NCI-H524 (cell line): ENCODE measurements at places on chromosomes 7 and 10.

DNA sequence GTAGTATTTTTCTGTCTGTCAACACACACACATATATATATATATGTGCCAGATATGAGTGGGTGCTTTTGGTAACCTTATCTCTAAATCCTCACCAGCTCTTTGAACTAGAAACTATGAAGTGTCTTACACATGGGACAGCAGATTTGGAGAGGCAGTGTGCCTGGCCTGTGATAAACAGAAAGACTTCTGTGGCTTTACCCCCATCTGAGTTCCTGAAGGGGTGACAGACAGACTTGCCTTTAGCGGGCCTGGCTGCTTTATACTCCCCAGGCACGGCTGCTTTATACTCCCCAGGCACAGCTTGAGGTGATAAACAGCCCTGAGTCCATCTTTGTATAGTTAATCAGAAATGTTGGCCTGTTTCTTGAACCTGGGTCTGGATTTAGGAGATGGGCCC, 5.6 kb downstream of the BAG3 start:
- DNase-seq: no peak

DNA sequence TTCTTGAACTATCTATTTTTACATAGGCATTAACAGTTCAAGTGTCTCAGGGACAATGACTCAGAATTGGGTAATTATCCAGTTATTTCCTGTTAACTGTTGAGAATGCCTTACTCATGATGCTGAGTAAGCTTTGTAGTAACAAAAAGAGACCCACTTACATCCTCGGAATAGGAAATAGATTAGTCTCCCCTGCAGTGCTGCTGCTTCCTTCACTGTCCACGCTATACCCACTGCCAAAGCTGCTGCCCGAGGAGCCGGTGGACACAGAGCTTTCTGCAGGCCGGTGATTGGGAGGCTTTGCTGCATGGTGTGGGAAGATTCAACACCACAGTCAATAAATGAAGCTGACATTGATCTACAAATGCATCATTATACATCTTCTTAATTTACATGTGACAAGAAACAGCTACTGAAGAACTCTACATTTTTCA, 357.1 kb downstream of the PCLO start:
- DNase-seq: no peak

- DNase-seq: no peak
Measured at GRCh38 chr10:99391346-99391745, 39.1 kb downstream of the GOT1 start.

- no peak for DNase-seq
Measured at GRCh38 chr7:116165717-116166116, 44.6 kb upstream of the TES start.

DNA sequence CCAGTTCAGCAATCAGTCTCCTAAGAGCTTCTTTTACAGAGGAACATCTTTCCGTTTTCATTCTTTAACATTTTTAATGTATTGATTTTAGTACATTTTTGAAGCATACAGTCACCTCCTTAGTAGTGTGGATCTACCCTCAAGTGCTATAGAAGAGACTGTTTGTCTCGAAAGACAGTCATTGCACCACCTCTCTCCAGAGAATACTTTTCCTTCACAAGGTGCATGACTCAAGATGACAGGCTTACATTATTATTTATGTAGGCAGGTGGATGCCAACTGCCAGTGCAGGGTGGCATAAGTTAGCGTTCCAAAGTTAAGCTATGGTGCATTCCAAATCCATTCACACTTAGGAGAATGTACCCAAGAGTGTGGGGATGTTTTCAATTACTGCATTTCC, 71.8 kb downstream of the ZEB1 start:
- DNase-seq: no peak

GRCh38 chr10:84863675-84864074, 535.3 kb downstream of the CCSER2 start:
- no peak for DNase-seq
